ENCODE measurements at places on chromosomes 2 and 18.

- no peak for DNase-seq
Measured at GRCh38 chr2:125667630-125668029, 988.3 kb upstream of the GYPC start.

GRCh38 chr2:41828052-41828643 lies 219.7 kb upstream of the PKDCC start:
- no peak for DNase-seq

- DNase-seq: no peak
Measured at GRCh38 chr2:160238392-160238791, 38.3 kb upstream of the ITGB6 start.

- no peak for DNase-seq
Measured at GRCh38 chr2:69020496-69021426, 7.8 kb downstream of the ANTXR1 start.

GRCh38 chr18:61597316-61597715 lies 264.1 kb downstream of the CDH20 start:
- no peak for DNase-seq

DNA sequence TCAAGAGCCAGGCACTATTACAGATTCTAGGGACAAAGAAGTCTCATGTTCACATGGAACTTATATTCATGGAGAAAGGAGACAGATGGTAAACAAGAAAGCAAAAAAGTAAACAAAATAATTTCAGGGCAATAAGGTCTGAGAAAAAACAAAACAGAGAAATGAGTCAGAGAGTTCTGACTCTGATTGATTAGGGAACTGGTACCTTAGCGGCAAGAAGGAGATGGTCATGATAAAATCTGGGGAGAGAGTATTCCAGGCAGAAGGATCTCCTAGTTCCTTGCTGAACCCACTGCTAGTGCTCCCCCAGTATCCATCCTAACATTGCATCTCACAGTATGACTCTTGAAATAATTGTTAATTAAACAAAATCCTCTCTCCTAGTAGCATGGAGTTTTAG lies 161.8 kb upstream of the KLF7 start:
- DNase-seq: no peak

DNA sequence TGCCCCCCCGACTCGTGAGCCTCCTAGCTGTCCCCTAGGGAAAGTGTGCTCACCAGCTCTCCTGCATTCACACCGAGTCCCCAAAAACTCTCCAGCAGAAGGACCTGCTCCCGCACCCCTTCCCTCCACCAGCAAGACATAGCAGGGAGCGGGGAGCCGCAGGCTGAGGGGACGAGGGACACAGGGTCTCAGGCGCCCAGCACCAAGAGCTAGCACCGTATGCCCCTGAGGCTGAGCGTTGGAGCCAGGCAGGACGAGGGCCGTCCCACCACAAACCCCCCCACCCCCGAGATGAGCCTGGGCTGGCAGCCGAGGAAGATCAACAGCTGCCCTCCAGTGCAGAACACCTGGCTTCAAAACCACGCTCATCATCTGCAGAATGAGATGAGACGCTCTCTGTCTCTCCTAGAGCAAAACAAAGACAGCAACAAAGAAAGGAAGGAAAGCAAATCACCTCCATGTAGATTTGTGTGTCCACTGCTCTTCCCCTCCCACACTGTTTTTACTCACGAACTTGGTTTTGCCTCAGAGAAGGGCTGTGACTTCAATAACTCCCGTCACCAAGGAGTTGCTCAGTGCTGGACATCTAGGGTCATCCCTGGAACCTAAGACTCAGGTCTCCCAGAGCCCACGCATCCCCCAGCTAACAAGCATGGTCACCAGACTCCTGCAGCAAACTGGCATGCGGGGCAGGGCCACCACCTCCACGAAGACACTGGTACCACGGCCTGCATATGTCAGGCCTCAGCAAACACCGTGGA lies 39.7 kb upstream of the SALL3 start:
- no peak for DNase-seq

DNA sequence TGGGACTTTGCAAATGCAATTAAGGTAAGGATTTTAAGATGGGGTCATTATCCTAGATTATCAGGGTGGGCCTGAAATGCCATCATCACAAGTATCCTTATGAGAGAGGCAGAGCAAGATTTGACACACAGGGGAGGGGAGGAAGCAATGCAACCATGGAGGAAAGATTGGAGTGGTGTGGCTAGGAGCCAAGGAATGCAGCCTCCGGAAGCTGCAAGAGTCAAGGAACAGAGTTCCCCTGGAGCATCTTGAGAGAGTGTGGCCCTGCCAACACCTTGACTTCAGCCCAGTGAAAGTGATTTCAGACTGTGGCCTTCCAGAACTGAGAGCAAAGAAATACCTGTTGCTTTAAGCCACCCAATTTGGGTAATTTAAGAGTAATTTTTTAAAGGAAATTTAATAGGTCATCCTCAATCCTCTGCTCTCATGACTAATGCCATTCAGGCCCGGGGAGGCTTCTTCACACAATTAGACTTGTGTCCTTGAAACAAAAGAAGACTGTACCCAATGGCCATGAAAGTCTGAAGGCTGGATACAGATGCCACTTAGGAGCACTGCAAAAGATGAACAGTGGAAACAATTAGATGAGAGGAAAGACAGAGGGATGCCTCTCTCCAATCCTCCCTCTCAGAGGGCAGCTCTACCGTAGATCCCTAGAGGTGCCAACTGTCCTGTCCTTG lies 250.3 kb upstream of the ID2 start:
- no peak for DNase-seq
